ENCODE measurements at places on chromosomes 13 and 19. TPM values are rescaled to one million over a fixed set of nuclear protein-coding genes. Genes with fewer than 3 reads are reported as not detected.

NPAS1 gene
- total RNA-seq: 3.6 TPM

RUBCNL gene
- 1.3 TPM for total RNA-seq

CCNE1 gene
- total RNA-seq: 8.8 TPM

CGB2 gene
- 2.9 TPM for total RNA-seq

PEG3 gene
- total RNA-seq: not detected

CYP4F8 gene
- total RNA-seq: not detected

FGF21 gene
- not detected for total RNA-seq

- DNase-seq: no peak
Observed at GRCh38 chr19:30325676-30326392, 46.4 kb upstream of the ZNF536 start.

DNA sequence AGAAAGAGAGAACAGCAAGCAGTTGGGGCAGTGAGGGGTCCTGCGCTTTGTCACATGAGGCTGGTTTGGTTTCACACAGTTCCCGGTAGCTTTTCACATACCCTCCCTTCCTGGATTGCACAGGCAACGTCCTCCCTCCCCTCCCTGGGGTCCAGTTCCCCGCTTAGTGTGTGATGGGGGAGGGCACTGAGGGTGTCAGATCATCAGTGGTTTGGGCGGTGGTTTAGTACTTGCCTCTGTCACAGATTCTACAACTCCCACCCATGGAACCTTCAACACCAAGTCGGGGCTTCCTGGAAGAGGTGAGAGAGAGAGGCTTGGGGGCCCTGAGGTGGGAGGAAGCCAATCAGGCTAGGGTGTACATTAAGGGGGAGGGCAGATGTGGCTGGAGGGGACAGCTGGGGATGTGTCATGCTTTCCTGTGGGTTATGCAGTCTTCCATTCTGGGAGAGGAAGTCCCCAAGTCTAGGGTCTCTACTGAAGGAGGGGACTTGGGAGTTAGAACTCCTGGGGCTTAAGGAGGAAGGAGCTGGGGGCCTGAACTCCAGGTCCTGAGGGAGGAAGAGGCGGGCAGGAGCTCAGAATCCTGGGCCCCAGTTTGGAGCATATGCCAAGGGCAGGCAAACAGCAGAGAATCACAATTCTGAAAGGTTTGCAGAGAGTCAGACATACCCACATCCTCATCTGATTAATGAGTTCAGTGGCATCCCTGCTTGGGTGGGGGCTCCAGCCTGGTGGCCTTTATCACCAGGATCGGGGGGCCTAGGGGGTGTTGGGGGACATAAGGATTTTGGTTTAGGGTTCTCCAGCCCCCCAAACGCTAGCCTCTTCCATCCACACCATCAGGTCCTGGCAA is at the start of gene NKG7:
Gene NKG7 (minus strand): TSS at position 6 of the 856 bp plus-strand sequence. CDS start 119 bp downstream, outside the sequence.
- DNase-seq: no peak

DNA sequence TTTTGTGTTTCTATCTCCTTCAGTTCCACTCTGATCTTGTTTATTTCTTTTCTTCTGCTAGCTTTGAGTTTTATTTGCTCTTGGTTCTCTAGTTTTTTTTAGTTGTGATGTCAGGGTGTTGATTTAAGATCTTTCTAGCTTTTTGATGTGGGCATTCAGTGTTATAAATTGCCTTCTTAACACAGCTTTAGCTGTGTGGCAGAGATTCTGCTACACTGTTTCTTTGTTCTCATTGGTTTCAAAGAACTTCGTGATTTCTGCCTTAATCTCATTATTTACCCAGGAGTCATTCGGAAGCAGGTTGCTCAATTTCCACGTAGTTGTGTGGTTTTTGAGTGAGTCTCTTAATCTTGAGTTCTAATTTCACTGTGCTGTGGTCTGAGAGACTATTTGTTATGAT is 251.7 kb upstream of the HTR2A start:
- peak; percentile 8 for DNase-seq

- DNase-seq: no peak
Observed at GRCh38 chr19:45981350-45981749, 7.7 kb upstream of the NOVA2 start.

- no peak for DNase-seq
Observed at GRCh38 chr19:18940769-18941627, at the start of gene HOMER3. Gene HOMER3, minus strand, starts transcription at chr19:18941217. Its CDS starts 2,235 bp downstream, at chr19:18938982.

Data from astrocyte (in vitro differentiated cells and primary cell).